T-helper 2 cell (primary cell): ENCODE measurements at places on chromosomes 5 and 9.

DNA sequence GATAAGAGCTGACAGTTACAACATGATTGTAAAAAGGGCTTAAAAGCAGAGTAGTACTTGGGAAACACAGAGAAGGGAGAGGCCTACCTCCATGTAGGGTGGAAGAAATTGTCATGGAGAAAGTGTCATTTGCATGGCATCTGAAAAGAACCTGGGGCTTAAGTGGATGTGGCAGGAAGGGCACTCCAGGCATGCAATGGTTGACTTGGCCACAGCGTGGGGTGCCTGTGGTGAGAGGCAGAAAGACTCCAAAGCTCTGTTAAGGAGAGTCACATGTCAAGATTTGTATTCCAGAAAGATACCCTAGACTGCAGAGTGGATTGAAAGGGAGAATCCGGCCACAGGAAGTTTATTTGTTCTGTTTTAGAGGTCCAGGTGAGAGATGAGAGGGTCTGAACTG lies 2.4 kb downstream of the POLR3G start:
- no peak for DNase-seq

DNA sequence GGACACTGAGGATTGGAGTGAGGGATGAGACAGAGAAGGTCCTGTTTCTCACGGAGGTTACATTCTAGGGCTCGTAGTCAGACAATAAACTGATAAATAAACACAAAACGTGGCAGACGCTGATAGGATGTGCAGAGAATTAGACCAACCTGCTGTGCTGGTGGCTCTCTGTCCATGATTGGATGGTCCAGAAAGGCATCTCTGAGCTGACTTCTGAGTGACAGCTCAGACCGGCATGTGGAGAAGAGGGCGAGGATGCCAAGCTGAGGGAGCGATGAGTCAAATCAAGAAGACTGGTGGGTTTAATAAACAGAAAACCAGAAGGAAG lies 132.3 kb upstream of the TAF11L2 start:
- DNase-seq: no peak

GRCh38 chr9:134546246-134546731 lies 95.3 kb upstream of the COL5A1 start:
- no peak for DNase-seq

DNA sequence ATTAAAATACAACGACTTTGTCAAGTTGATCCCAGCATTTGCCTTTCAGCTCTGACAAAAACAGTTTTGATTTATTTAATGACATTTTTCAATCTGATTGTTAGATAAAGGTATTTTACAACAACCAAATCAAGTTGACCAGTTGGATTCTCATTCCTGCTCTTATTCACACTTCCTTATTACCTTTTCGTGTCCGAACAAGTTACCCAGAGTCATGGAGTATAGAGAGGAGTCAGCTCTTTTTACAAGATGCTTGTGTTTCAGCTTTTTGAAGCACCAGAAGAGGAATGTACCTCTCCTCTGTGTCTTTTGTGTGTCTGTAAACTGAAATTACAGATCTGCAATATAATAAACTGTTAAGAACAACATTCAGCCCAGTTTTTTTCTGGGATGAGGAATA lies 151.3 kb upstream of the TMEM161B start:
- no peak for DNase-seq

GRCh38 chr9:136578915-136579649 lies 33.2 kb upstream of the NOTCH1 start:
- DNase-seq: no peak

GRCh38 chr9:131347376-131348020 lies 46.4 kb upstream of the PRRC2B start:
- DNase-seq: no peak

DNA sequence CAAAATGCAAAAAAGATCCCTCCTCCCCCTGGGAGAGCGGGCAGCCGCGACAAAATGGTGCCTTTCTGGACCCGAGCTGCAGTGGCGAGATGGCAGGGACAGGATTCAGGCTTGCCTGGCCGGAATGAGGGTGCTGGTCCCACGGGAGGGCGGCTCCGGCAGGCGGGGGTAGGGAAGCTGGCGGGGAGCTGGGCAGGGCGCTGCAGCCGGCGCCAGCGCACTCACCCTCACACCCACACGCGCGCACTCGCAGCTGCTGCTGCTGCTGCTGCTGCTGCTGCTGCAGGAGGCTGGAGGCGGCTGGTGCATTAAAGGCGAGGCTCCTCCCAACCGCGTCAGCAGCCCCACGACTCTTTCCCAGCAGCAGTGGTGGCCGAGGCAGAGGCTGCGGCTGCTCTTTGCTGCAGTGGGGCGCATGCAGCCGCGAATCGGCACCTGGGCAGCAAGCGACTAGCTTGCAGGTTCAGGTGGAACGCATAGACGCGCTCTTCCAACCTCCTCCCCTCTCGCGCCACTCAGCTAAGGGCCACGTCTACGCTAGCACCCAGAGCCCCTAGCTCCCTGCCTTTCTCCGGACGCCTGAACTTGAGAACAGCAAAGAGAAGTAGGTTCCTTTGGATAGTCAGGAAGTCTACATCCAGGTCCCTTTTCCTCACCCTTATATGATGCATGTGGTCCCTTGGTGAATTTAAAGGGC lies at the start of gene PPP2R2B:
TSS of gene PPP2R2B (minus strand) at position 282 of the 697 bp plus-strand sequence.
- no peak for DNase-seq

GRCh38 chr9:106648799-106649198 lies 214.2 kb upstream of the ZNF462 start:
- no peak for DNase-seq

DNA sequence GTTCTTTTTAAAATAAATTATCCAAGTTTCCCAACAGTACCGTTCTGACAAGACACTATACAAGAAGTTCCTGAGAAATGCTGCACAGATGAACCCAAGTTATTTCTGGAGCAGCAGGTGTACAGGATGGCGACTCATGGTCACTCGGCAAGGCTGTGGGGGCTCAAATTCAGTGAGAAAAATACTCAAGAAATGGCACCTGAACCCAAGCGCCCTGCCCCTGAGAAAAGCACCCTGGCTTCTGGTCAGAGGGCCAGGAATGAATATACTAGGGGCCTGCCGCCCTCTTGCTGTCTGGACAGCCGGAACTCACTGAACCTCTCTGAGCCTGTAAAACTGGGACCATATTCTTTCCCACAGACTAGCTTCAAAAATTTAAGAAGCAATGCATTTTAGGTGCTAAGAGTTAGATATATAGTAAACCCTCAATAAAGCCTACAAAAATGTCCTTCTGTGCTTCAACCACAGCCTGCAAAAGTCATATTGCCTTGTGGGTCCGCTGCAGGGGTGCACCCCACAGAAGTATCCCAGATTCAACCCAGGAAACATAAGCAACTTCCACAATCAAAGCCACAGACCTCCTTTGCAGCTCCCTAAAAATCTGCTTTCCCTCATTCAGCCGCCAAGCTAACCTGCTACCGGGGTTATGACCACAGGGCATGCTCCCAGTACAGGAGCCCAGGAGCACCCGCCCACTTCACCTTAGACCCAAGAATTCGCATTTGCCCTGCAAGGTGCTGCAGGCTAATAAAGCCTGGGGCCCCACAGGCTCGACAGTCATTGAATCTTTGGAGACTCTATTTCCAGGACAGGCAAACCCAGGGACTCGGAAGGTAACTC lies 1.4 kb downstream of the RAPGEF1 start:
- no peak for DNase-seq

- no peak for DNase-seq
Observed at GRCh38 chr9:98199388-98200033, 7.1 kb upstream of the CORO2A start.

DNA sequence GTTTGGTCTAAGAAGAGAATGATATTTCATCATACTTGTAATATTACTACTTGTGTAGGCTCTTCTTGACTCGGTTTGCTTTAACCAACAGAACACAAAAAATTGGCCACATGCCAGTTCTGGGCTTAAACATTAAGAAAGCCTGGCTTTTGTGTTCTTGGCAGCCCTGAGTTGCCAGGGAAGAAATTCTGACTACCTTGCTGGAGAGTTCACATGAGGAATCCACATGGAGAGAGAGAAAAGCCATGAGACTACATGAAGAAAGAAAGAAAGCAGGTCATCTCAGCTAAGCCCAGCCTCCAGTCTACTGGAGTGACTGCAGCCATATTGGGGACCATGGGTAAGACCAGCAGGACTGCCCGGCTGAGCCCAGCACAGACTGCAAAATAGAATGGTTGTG lies 524.8 kb downstream of the RAB3C start:
- DNase-seq: no peak

GRCh38 chr9:34507966-34508365 lies 14.8 kb downstream of the ENHO start:
- no peak for DNase-seq

GRCh38 chr5:41863871-41864486 lies 6.2 kb downstream of the OXCT1 start:
- no peak for DNase-seq

- no peak for DNase-seq
Observed at GRCh38 chr5:99998319-99998718, 536.9 kb upstream of the FAM174A start.

- DNase-seq: no peak
Observed at GRCh38 chr5:134561871-134562296, 36.4 kb downstream of the JADE2 start.

GRCh38 chr5:25416960-25417359 lies 772.2 kb upstream of the CDH10 start:
- no peak for DNase-seq

DNA sequence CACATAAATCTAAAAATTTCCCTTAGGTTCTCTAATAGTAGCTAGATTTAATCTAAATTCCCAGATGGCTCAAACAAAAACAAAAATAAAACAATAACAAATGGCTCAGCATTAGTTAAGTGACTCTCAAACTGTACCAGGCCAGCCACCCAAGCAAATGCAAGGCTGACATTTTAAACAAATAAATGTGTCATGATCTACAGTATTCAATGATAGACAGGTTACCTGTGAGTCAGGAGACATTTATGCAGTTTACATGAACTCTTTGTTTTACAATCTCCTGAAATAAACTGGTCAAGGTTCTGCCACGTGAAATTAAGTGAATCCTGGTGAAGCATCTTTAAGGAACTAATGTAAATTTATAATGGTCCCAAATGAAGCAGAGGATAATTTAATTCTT lies 580.2 kb upstream of the PTPRD start:
- DNase-seq: no peak

DNA sequence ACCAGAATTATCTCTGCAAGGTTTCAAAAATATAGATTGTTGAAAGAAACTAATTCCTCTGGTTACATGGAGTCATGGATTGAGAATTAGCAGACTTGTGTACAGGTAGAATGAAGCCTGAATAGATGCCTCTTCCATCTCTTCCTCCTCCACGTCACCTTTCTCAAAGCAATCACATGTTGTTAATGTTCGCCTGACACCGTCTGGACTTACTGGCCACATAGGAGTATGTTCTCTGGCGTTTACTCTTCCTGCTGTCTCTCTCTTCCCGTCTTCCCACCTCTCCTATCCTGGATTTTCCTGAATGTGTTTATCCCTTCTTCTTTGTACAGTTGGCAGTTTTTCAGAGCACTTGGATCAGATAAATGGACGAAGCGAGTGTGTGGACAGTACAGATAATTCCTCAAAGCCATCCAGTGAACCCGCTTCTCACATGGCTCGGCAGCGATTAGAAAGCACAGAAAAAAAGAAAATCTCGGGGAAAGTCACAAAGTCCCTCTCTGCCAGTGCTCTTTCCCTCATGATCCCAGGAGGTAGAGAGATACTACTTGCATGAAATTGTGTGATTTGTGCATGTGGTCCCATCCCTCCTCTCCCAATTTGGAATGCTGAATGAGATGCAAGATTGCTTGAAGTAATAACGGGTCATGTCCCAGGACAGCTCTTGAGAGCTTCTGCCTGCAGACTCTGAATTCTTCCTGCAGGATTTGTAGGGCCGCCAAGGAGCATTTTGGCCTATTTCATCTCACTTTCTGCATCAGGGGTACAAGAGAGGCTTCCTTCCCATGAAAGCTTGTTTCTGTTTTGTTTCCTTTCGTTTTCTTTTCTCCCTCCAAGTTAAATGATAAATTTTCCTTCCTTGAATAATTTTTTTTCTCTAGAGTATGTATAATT lies 47.3 kb downstream of the CD180 start:
- DNase-seq: no peak

DNA sequence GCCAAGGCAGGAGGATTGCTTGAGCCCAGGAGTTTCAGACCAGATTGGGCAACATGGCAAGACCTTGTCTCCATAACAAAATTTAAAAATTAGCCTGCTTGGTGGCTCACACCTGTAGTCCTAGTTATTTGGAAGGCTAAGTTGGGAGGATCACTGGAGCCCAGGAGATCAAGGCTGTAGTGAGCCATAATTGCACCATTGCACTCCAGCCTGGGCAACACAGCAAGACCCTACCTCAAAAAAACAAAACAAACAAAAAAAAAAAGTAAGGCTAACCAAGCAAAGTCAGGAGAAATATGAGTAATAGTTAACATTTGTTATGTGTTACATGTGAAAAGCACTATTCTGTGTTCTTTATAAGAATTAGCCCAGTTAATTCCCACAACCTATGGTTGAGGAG lies 74.7 kb downstream of the FOXB2 start:
- no peak for DNase-seq

DNA sequence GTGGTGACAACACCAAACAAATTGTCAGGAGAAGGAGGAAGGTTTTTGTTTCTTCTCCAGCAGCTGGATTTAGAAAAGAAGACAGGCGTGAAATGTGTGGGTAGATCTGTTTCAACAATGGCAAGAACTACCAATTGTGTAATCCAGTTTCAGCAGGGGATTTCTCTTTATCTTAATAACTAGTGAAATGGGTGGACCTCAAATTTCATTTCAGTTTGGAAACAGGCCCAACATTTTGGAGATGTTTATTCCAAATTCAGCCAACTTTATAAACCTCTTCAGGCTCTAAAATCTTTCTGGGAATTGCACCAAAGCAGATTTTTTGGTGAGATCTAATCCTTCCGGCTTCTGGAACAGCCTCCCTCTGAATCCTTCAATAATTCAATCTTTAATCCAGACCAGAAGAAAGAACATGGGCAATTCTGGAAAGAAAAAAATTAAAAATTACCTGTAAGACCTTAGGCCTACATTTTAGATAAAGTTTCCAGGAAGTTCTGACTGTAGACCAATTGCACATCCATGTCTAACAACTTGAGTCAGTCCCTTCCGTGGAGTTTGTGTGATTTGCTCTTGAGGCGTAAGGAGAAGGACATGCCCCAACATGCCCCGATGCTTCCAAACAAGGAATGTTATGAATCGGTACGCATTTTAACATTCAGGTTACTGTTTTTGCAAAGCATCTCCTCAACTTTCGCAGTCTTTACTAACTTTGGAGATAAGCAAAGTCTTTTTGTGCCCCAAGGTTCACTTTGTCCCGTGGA lies 423.6 kb downstream of the IRX1 start:
- no peak for DNase-seq

DNA sequence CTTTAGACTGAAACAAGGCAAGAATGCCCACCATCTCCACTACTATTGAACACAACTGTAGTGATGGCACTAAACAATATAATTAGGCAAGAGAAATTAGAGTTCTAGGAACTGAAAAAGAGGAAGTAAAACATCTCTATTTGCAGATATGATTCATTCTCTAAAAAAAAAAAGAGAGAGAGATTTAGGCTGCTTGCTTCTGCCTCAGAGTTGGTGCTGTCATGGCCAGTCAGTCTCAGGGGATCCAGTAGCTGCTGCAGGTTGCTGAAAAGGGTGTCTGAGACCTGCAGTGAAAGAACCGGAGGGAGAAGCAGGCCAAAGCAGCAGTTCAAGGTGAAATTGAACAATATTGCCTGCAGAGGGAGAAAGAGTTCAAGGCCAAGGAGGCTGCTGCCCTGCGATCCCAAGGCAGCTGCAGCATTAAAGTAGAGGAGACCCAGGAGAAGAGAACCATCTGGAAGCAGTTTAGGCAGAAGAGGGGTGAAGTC lies 72.5 kb downstream of the AP3B1 start:
- DNase-seq: peak; percentile 1

GRCh38 chr9:98523231-98523901 lies 185.4 kb downstream of the GABBR2 start:
- DNase-seq: no peak
